ENCODE measurements at places on chromosomes 4 and X. TPM values are rescaled to one million over a fixed set of nuclear protein-coding genes. Genes with fewer than 3 reads are reported as not detected.

Gene PRSS12
- total RNA-seq, result 9.7 TPM

- H3K27ac ChIP-seq, result no peak overlapping the region
- DNase-seq, result no peak
- H3K4me3 ChIP-seq, result no peak overlapping the region
- H3K27me3 ChIP-seq, result no peaks in the 10 kb centered on the region
Observed at GRCh38 chrX:52933213-52933612, 25.1 kb downstream of the FAM156A start.

GRCh38 chr4:189088780-189089179 lies 851.9 kb upstream of the FRG1 start:
- H3K36me3 ChIP-seq, result no peaks in the 10 kb centered on the region
- no peaks in the 10 kb centered on the region for H3K4me1 ChIP-seq
- H3K4me3 ChIP-seq, result no peak overlapping the region
- no peaks in the 10 kb centered on the region for H3K27me3 ChIP-seq
- no peak for DNase-seq
- no peak overlapping the region for H3K27ac ChIP-seq

GRCh38 chrX:114782925-114783324 lies 199.0 kb downstream of the HTR2C start:
- H3K27ac ChIP-seq, result no peak overlapping the region
- H3K27me3 ChIP-seq, result no peaks in the 10 kb centered on the region
- no peaks in the 10 kb centered on the region for H3K36me3 ChIP-seq
- no peak overlapping the region for H3K4me3 ChIP-seq

DNA sequence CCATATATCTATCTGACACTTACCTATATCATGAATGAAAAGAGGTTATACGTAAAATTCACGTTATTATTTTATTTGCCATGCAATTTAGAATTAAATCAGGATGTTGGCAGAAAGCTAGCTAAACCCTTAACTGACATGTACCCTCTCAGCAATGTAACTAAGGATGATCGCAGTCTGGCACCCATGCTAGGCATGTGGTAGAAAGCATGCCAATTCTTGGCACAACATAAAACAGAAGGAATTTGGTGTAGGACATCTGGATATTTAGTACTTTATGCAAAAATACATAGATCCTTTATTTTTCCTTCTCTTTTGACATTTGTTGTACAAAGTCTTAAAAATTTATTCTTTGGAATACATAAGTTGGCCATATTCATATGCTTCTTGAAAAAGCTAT lies 436.8 kb upstream of the FAT1 start:
- H3K27ac ChIP-seq, result no peak overlapping the region
- H3K4me1 ChIP-seq, result no peaks in the 10 kb centered on the region
- no peaks in the 10 kb centered on the region for H3K27me3 ChIP-seq
- H3K36me3 ChIP-seq, result no peaks in the 10 kb centered on the region
- DNase-seq, result no peak

GRCh38 chrX:49876750-49877149 lies 2.5 kb upstream of the USP27X start:
- DNase-seq, result no peak
- H3K4me1 ChIP-seq, result 0 out of 2 replicates have a peak, but pooled peaks cover 3% of the 10 kb centered on the region
- H3K27ac ChIP-seq, result no peak overlapping the region

GRCh38 chrX:38717871-38718270 lies 83.4 kb upstream of the MID1IP1 start:
- H3K27me3 ChIP-seq, result no peaks in the 10 kb centered on the region
- H3K4me3 ChIP-seq, result no peak overlapping the region
- no peak overlapping the region for H3K27ac ChIP-seq
- DNase-seq, result no peak
- no peaks in the 10 kb centered on the region for H3K36me3 ChIP-seq

DNA sequence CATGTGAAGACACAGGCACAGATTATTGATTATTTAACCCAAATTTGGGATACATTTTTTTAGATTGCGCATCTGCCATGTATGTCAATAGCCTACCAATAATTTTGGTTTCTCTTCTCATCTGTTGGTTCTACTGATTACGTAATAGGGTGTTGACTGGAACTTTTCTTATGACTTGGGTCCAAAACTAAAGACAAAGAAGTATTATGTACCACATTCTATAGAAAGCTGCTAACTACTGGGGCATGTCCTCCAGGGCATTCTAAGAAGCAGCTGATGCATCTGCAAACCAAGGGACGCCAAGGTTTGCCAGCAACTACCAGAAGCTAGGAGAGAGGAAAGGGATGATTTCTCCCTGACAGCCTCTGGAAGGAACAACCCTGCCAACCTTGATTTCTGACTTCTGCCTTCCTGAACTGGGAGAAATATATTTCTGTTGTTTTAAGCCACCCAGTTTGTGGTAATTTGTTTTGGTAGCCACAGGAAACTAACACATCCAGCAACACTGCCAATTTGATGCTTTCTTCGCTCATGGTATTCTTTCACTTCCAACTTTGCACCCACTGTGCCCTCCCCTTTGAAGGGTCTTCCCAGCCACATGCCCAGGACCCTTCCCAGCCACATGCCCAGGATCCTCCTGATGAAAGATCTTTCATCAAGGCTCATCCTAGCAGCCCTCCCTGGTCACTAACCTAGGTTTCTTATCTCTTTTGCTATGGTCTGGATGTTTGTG lies 15.9 kb upstream of the TLR1 start:
- no peak overlapping the region for H3K4me3 ChIP-seq
- H3K27ac ChIP-seq, result peak overlapping the region; percentile 81
- H3K4me1 ChIP-seq, result peaks cover 41% of the 10 kb centered on the region
- DNase-seq, result no peak
- H3K27me3 ChIP-seq, result no peaks in the 10 kb centered on the region
- no peaks in the 10 kb centered on the region for H3K36me3 ChIP-seq

GRCh38 chr4:161827013-161827412 lies 336.8 kb downstream of the FSTL5 start:
- DNase-seq, result no peak
- no peak overlapping the region for H3K27ac ChIP-seq
- no peaks in the 10 kb centered on the region for H3K4me1 ChIP-seq
- H3K4me3 ChIP-seq, result no peak overlapping the region

- no peaks in the 10 kb centered on the region for H3K36me3 ChIP-seq
- DNase-seq, result no peak
- H3K4me3 ChIP-seq, result no peak overlapping the region
- no peaks in the 10 kb centered on the region for H3K27me3 ChIP-seq
Observed at GRCh38 chr4:150323406-150324325, 245.4 kb downstream of the DCLK2 start.

Gene TASL
- total RNA-seq, result not detected

Gene KCTD8
- not detected for total RNA-seq
